HuH-7.5 (cell line): ENCODE measurements at places on chromosomes 6 and 20.

DNA sequence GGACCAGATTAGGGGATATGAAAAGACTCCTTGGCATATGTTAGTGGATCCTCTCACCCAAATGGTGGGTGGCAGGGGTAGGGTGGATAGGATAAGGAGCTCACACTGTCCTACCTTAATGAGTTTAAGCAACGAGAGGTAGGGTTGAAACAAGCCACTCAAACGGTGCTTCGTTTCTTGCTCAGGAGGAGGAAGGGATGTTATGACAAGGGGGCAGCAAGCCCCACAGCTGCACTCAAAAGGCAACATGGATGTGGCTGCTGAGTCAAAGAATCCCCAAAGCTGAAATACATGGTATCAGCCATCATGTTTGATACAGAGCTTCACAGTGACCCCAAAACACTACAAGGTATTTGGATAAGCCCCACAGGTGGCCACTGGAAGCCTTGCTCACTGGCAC lies 8.4 kb upstream of the IDH3B start:
- no peak for DNase-seq

- DNase-seq: peak; percentile 29
Observed at GRCh38 chr6:110329714-110330436, 28.3 kb downstream of the METTL24 start.

DNA sequence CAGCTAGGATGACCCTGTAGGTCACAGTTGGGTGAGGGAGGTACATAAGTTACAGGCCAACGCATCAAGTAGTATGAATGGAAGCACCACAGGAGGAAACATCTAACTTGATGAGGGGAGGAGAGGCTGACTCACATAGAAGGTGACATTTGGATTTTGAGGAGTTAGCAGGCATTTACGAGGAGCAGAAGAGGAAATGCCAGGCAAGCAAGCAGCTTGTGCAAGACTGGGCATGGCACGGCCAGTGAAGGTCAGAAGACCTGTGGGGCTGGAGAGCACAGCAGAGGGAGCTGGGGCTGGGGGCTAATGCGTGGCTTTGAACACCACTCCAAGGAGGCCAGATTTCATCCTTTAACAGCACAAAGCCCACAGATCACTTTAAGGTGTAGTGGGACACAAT lies 37.8 kb downstream of the MUC22 start:
- DNase-seq: no peak

DNA sequence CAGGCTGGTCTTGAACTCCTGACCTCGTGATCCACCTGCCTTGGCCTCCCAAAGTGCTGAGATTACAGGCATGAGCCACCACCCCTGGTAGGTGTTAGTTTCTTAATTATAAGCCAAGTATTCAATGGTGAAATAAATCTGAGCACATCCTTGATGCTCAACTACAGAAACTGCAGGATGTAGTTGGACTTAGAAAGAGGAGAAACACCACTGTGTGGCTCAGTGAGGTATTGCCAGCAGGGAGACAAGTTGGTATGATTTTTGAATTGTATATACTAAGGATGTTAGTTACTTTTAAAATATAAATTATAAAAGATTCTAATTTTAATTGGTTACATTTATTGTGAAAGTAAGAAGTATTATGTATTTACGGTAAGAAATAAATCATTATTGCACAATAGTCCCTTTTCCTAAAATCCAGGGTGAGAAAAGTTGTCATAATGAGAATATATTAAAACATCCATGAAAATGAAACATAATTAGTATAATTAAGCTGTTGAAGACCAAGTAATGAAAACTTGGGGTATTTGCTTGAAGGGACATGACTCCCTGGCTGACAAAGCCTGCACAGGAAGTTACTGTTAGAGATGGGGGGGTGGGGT lies 17.6 kb downstream of the SLC18B1 start:
- DNase-seq: peak; percentile 16

- DNase-seq: no peak
Observed at GRCh38 chr6:109678240-109678639, 12.8 kb downstream of the AK9 start.

- DNase-seq: no peak
Observed at GRCh38 chr20:14208956-14209355, 128.5 kb downstream of the FLRT3 start.

- no peak for DNase-seq
Observed at GRCh38 chr6:90003941-90004340, 109.7 kb downstream of the GJA10 start.

DNA sequence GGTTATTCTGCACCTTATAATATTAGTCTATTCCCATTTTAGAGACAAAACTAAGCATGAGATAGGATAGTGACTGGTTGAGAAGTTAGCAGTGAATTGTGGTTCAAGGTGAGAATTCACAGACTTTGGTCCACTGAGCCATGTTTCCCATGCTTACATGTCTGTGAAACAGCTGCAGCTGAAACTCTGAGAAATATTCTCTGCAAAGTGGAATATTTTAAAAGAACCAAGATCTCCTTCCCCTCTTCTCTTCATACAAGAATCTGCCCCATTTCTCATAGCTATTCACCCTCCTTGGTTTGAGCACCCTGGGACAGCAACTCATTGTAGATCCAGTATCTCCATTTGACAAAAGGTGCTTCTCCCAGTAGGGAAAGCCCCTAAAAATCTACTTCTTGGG lies 70.2 kb upstream of the TMEM170B start:
- DNase-seq: no peak

DNA sequence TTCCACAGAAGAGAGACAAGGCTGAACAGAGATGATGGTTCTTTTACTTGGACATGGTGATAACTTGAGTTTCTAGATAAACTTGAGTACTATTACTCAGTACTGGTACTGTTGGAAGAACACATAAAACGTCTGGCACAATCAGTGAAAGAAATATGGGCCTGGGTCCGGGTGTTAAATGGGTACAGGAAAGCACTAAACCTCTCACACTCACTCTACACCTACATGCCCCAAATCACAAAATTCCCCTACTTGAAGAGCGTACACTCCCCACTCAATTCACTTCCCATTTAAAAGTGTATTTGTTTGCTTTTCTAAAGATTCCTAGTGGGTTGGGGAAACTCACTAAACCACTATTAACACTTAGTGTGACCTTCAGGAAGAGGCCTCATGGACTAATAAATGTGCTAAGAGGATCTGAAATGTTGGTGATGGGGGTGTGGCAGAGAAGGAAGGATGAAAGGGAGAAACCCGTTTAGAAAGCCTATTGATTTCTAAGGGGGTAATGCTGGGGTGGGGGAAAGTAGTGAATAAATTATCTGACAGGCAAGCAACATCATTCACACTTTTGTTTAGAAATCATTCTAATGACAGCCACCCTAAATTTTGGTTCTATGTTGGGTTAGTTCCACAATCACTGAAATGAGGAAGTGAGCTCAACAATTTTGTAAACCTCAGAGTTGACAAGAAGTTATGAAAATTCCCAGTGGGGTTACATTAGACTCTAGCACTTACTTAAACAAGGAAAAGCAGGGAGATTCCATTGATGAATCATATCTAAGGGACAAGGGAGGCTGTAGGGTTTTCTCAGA lies 222.6 kb upstream of the MARCKS start:
- DNase-seq: no peak

- no peak for DNase-seq
Observed at GRCh38 chr6:2937627-2938003, 33.8 kb downstream of the SERPINB6 start.

DNA sequence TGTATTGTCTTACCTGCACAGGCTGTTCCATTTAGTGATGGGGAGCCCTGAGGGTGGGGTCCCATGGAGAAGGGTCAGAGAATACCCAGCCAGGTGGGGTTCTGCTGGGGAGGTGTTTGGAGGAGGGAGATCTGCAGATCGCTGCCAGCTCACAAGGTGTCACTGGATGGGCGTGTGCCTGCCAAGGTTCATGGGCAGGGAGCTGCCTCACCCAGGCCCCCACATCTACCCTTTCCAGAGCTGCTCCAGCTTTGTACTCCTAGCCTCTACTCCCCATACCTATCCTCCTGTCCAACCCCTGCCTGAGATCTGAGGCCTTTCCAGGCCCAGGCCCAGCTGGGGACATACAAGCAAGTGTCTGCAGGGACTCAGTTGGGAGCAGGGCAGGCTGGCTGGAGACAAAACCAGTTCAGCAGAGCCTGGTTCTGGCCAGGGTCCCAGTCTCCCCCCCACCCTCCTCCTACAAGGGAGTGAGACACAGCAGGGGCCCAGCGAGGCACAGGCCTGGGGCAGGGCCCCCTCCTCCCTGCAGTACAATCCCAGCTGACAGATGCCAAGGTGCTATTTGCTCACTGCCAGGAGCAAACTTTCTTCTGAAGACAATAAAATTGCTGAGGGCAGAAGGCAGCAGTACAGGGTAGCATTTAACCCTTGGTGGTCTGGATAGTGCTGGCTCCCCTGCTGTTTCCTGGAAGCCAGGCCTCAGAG lies 19.7 kb downstream of the SPDEF start:
- no peak for DNase-seq

- peak; percentile 35 for DNase-seq
Observed at GRCh38 chr6:143536866-143537691, 25.6 kb upstream of the FUCA2 start.

DNA sequence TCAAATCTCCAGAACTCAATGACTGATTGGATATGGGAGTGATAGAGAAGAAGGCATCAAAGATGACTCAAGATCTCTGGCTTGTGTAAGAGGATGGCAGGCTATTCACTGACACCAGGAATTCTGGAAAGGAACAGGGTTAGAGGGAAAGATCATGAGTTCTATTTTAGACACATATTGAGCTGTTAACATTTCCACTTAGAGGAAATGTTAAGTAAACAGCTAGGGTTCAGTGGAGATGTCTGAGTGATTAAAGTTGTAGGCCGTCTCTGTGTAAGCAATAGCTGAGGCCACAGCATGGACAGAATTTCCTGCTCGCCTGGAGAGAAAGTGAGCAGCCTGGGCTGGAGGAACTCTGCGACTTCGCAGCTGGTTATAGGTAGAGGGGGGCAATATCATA lies 21.0 kb downstream of the ZC3H12D start:
- DNase-seq: no peak

- DNase-seq: no peak
Observed at GRCh38 chr6:65505736-65506135, 201.3 kb downstream of the EYS start.

GRCh38 chr6:30970946-30971345 lies 12.6 kb upstream of the MUC21 start:
- no peak for DNase-seq

GRCh38 chr6:106309766-106310373 lies 15.7 kb downstream of the ATG5 start:
- DNase-seq: no peak

DNA sequence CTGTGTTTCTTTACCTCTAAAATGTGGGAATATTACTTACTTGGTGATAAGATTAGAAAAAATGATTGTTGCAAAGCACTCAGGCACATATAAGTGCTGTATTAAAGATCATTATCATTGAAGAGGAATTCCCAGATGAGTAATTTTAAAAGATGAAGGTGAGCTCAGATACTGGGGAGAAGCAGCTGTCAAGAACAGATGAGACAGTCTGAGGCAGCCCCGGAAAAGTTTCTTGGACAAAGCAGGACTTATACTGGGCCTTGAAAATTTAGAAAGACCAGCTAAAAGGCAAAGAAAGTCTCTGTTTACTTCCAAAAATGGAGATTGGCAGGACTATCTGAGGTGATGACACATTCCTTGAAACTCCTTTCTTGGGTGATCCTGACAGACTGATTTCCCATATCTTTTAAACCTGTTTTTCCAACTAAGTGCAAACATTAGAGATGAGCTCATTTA lies 93.8 kb upstream of the MARCKS start:
- no peak for DNase-seq
